ENCODE measurements at places on chromosomes 4 and X.

GRCh38 chrX:56791456-56791855 is 62.4 kb downstream of the NBDY start:
- no peak for DNase-seq

GRCh38 chr4:149345424-149345823 is 470.2 kb downstream of the IQCM start:
- DNase-seq, result no peak

DNA sequence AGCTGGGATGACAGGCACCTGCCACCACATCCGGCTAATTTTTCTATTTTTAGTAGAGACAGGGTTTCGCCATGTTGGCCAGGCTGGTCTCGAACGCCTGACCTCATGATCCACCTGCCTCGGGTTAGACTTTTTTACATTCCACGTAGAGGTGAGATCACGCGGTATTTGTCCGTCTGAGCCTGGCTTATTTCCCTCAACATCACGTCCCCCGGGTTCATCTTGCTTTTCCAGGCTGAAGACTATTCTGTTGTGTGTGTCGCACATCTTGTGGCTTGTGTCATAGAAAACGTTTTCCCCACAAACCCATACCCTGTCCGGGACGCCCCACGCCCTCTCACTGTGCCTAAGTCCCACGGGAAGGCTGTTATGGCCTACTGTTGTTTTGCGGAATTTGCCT is 185.3 kb downstream of the CRLF2 start:
- DNase-seq, result no peak

DNA sequence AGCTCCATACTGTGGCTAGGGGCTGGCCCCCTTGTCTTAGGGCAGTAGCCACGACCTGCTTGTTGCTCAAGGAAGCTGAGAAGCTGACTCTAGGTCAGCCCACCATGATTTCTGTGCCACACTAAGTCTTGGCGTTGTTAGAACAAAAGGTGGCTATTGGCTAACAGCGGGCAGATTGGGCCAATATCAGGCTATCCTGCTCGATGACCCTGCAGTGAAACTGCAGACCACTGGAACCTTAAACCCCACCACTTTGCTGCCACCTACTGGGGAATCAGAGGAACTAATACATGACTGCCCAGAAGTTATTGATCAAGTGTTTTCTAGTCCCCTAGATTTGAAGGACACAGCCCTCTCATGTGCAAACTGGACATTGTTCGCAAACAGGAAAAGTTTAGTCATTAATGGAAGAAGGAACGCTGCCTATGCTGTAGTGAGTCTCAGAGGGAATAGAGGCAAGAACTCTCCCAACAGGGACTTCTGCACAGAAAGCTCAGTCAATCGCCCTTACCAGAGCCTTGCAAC is 17.0 kb upstream of the PAPSS1 start:
- DNase-seq, result peak; percentile 25

DNA sequence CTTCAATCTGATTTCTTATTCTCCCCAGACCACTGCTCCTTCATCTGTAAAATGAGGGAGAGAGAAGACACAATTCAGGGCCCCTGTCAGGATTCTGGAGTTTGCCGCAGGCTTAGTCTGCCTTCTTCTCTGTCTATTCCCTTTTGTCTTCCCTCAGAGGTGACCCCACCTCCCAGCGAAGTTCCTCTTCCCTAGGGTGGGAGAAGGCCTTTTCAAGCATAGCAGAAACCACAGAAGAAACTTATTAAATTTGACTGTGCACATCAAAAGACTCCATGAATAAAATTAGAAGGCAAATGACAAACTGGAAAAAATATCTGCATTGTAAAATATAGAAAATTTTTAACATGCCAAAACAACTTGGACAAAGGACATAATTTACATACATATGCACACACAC is 148.8 kb downstream of the HNRNPD start:
- no peak for DNase-seq

- no peak for DNase-seq
These were observed 184.4 kb downstream of the CAMK2D start for GRCh38 chr4:113576947-113577678.

- no peak for DNase-seq
These were observed 98.0 kb downstream of the CLCN4 start for GRCh38 chrX:10254739-10255138.

- DNase-seq, result no peak
These were observed 2268.1 kb downstream of the PCDH7 start for GRCh38 chr4:32988165-32988811.

GRCh38 chr4:173522951-173523395 is 7.1 kb downstream of the HAND2 start:
- no peak for DNase-seq

GRCh38 chr4:89305712-89306437 is 1.7 kb downstream of the GPRIN3 start:
- DNase-seq, result no peak

DNA sequence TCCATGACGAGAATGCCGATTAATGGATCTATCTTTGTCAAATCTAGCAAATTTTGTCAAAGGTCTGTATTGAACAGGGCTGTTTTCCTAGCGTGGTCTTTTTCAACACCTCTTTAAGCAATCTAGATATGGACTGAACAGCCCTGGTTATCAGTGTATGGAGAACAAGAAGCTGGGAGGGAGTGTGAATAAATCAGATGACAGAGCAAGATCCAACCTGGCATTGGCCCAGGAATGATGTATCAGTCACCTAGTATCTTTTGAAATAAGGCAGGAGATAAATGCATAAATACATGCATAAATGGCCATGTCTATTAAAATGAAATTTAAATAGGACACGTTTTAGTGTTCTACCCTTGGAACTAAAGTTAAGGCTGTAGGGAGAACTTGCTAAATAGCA is 15.7 kb upstream of the AP1S2 start:
- no peak for DNase-seq

GRCh38 chr4:8745826-8746225 is 125.8 kb downstream of the HMX1 start:
- DNase-seq, result no peak
